ENCODE measurements at places on chromosomes 16 and 17. TPM values are rescaled to one million over a fixed set of nuclear protein-coding genes. Genes with fewer than 3 reads are reported as not detected.

Gene FKBP10
- 283 TPM for polyA plus RNA-seq

Gene TMEM106A
- 3.4 TPM for polyA plus RNA-seq

Gene VWA3A
- polyA plus RNA-seq = 0.03 TPM

DNA sequence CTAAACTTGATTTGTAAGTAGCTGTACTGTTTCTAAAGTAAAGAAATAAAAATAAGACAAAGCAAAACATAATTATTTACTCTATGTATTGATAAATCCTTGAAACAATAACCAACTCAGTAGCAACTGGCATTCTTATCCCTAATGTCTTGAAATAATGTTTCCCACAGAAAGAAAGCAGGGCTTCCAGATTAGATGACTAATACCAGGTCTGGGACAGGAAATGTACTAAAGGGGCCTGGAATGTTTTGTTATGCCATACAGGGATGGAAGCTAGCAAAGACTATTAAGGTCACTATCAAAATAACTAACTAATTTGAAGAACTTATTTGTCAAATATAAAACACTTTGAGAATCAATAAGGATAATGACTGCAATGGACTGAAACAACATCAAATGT lies 82.1 kb downstream of the CFDP1 start:
- no peak for DNase-seq

DNA sequence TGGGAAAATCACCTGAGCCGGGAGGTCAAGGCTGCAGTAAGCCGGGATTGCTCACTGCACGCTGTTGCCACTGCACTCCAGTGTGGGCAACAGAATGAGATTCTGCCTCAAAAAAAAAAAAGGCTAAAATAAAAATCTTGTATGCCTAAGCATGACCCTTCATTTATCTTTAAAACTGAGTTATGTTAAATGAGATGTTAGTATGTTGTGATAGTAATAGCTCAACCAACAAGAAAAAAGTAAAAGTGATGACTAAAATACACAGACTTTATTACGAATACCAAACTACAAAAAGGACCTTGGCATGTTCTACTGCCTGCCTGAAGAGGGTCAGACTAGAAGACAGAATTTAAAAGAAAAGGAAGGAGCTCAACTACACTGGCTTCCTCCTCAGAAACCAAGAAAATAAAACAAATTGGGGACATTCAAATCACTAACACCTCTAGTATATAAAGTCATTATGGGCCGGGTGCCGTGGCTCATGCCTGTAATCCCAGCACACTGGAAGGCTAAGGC lies 4.4 kb downstream of the SMURF2 start:
- no peak for DNase-seq

DNA sequence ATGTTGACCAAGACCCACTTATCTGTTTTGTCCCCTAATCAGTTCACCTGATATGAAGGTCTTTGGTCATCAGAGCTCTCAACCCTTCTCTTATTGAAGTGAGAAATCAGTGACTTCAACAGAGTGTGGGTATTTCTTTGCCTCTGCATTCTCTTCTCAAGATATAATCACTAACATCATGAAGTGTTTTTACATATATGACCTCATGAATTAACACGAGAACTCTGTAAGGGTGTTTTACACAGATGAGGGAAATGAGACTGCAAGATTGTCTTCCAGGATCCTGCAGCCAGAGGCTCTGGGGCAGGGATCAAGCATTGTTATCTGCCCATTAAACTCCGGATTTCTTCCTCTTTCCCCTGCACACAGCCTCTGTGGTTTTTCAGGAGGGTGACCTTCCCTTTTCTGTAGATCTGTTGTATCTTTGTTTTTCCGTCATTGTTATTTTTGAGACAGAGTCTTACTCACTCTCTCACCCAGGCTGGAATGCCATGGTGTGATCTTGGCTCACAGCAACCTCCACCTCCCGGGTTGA lies 22.7 kb downstream of the LCMT1 start:
- no peak for DNase-seq

GRCh38 chr17:1045456-1045855 lies 48.5 kb downstream of the TIMM22 start:
- DNase-seq = no peak

DNA sequence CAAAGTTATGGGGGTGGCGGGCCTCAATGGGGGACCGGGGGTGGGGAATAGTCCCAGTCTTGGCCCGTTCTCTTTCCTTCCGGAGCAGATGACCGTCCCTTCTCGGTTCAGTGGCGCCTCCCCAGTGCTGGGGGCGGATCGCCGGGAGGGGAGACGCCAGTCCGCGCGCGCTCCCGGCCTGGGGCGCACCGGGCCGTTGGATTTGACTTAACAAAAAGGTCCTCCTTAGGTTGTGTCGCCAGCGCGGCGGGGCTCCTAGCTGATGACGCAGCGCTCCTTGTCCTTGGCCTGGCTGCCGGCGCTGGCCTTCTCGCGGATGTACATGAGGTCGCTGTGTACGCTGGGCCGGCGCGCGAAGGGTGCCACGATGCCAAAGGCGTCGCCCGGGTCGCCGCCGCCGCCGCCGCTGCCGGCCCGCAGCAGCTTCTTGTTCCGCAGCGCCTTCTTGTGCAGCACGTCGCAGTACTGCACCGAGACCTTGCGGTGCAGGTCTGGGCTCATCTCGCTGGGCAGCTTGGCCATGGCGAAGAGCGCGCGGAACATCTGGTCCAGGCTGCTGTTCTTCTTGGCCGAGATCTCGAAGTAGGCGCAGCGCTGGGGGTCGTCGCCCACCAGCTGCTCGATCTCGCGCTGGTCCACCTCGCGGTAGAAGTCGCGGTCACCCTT lies 1.2 kb downstream of the RASD1 start:
- no peak for DNase-seq

GRCh38 chr17:30005709-30006320 lies 64.4 kb downstream of the EFCAB5 start:
- no peak for DNase-seq

DNA sequence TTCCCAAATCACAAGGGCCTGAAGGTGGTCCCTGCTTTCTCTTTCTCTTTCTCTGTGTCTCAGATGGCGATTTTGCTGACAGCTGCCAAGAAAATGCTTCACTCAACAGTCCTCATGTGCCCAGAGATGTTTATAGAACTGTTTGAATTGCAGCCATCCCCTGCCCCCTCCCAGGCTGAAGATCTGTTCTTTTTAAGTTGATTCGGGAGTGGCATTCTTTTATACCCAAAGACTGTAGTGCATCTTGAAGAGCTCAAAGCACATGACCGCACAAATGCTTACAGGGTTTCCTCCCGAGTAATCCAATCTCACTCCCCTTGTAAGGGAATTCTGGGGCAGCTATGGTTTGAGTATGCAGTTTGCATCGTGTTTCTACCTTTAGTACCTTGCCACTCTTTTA lies 75.7 kb downstream of the SEC14L1 start:
- no peak for DNase-seq
